ENCODE measurements at places on chromosomes 6 and 20.

- DNase-seq: no peak
Measured at GRCh38 chr6:156033598-156033997, 578.0 kb upstream of the NOX3 start.

- DNase-seq: no peak
Measured at GRCh38 chr6:116019428-116019827, 41.3 kb downstream of the FRK start.

GRCh38 chr6:49233483-49233882 lies 229.6 kb downstream of the MMUT start:
- DNase-seq: no peak

- DNase-seq: no peak
Measured at GRCh38 chr6:127807806-127808517, 92.9 kb downstream of the THEMIS start.

DNA sequence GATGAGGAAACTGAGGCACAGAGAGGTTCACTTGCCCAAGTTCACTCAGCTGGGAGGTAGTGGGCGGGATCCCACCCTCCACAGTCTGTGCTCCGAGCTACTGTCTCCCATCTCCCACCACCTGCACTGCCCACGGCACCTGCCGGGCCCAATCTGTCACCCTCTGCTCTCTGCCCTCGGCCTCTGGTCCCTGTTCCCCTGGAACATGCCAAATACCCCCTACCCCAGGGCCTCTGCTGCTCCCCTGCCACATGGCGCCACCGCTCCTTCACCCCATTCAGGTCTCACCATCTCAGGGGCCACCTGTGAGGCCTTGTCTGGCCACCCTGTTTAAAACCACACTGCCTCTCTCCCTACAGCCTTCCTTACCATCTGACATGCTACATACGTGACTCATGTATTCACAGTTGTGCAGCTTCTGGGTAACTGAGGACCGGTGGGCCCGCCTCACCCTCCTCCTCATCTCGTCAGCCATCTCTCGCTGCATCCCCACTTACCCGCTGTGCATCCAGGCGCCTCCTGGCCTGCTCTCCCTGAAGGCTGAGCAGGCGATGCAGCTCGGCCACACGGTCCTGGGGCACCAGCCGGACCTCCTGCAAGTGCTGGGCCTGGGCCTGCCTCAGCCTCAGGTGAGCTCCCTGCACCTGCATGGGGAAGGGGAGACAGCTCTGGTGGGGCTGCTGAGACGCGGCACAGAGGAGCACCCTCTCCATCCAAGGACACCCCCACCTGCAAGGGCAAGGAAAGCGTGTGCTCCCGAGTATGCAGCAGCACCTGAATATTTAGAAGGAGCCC lies 50.6 kb downstream of the GINS1 start:
- DNase-seq: no peak

DNA sequence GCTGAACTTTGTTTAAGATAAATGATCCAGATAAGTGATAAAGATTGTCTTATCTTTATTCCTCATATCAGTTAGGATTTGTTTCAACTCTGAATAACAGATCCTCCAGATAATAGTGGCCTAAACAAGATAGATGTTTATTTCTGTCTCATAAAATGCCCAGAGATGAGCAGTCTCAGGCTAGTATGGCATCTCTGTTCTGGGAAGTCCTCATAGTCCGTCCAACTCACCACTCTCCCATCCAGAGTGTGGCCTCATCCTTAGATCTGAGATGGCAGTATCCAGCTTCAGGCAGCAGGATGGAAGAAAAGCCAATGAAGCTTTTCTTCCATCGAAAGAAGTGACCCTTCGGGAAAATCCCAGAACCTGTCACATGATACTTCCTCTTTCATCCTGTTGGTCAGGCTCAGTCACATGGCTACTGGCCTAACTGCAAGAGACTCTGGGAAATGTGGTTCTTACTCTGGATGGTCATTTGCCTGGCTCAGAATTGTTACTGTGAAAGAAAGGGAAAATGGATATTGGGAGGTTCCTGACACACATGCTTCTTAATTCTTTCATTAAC lies 29.4 kb upstream of the TAGAP start:
- DNase-seq: no peak

DNA sequence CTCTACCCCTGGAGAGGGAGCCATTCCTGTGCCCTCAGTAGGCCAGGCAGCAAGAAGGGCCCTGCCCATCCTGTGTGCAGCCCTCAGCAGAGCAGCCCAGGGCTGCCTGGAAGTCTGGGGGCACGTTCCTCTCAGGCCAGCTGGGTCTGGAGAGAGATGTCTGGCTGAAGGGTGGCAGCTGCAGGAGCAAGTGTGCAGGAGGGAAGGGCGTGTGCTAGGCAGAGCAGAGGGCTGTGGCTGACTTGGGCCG lies 62.7 kb downstream of the NOL4L start:
- DNase-seq: no peak

DNA sequence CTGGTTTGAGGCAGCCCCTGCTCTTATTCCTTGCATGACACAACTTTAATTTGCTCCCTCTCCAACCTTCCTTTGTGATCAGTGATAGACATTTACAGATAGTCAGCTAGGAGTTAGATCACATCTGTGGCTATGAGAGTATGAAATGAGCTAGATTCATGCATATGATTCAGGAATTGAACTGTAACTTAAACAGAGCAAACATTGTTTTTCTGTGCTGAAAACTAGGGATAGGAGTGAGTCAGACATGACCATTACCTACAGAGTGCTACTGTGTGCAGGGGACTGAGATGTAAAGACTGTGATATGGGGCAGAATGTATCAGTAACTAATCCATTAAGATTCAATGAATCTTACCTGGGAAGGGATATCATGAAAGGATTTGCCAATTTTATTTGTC lies 279.4 kb upstream of the SPTLC3 start:
- no peak for DNase-seq

DNA sequence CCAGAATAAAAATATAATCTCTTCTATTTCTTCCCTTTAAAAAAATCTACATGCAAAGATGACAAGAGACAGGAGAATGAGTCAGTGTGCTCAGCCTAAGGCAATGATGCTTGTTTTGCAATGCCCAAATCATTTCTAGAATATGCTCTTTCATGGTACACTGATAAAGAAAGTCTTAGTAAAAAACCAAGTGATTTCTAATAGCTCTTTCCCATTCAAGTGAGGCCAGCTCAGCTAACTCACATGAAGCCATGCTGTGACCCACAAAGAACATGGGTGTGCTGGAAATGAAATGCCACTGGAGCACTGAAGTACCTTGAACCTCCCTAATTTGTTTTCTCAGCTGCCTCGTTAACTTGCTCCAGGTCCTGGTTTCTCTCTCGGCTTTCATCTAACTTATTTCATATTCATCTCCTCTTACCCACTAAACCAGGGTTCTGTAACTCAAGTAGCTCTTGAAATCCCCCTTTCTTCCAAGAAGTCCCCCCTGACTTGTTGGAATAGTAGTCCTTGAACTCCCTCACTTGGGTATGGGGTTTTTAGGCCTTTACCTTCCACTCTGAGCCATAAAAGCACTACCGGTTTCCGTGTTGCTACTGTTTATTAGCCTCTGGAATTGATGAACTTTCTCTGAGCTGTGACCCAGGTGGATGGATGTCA lies 92.7 kb downstream of the IRF4 start:
- DNase-seq: no peak

DNA sequence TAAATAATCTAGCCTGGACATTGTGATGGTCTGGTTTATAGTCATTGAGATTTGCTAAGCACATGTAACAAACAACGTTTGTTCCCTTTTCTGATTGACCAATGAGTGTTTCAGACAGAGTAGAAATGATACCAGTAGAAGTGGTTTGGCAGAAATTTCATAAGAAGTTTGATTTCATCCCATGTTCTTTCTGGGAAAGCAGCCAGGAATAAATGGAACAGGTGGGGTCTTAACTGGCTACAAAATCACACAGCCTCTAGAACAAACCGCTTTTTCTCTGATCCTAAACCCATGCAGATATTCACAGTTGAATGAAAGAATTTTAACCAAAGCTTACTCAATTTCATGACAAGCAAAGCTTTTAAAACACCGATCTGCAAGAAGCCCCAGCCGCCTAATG lies 227.5 kb downstream of the UST start:
- no peak for DNase-seq

DNA sequence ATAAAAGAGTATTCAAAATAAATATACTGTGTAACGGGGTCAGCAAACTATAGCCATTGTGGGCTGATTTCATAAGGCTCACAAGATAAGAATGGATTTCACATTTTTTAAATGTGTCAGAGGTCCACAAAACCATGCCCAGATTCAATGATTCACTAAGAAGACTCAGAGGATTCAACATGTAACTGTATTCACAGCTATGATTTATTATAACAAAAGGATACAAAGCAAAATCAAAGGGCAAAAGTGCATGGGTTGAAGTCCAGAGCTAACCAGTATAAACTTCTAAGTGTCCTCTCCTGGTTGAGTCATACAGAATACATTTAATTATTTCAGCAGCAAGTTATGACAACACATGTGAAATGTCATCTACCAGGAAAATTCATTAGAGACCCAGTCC lies 49.2 kb downstream of the TBC1D32 start:
- no peak for DNase-seq

GRCh38 chr6:2732503-2733089 lies 18.1 kb downstream of the MYLK4 start:
- no peak for DNase-seq

DNA sequence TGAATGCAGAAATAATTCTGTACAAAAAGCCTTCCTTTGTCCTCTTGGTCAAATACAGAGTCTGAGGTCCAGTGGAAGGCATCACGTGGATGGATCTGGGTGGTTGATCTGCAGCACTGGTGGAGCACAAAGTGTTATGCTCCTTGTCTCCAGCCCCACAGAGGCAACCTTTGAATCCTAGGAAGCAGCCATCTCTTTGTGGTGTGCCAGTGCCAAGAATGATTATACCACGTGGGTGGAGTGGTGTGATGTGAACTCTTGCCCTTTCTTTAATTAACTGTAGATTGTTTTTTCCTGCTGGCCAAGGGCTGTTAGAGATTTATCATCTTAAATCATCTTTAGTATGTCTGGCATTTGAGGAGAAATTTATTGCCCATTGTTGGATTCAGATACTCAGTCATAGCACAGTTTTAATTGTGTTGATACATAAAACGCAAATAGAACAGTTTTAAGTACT lies 31.1 kb downstream of the NCOA7 start:
- DNase-seq: no peak

Data from CD4-positive, alpha-beta T cell (primary cell).